Cardiac muscle cell (in vitro differentiated cells and primary cell): ENCODE measurements at places on chromosomes 1 and 21. TPM values are rescaled to one million over a fixed set of nuclear protein-coding genes. Genes with fewer than 3 reads are reported as not detected.

DNA sequence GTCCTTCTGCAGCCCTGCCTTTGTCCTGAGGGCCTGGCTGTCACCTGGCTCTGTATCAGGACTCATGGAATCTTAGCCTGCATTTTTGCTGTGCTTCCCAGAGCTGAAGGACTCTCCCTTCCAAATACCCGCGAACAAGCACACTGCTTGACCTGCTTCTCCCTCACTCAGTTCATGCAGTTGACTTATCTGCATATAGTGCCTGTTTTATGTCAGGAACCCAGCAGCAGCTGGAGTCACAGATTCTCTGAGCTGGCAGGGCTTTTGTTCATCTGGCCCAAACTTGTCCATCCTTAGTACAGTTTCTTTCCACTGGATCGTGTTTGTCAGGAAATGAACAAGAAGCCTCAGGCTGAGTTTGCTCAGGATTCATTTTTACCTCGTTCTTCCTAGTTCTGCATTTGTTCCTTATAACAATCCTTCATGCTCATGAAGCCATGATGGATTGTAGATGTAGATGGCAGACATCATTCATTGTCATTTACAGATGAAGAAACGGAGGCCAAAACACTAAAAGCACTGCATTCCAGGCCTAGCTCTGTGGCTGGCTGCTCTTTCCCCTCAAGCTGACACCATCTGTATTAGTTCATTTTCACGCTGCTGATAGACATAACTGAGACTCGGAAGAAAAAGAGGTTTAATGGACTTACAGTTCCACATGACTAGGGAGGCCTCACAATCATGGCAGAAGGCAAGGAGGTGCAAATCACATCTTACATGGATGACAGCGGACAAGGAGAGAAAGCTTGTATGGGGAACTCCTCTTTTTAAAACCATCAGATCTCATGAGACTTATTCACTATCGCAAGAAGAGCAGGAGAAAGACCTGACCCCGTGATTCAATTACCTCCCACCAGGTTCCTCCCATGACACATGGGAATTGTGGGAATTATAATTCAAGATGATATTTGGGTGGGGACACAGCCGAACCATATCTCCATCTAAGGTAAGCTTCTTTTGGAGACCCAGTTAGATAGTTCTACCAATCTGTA is 150.9 kb downstream of the HIVEP3 start:
- H3K27me3 ChIP-seq: no peaks in the 10 kb centered on the region
- H3K4me1 ChIP-seq: peaks cover 7% of the 10 kb centered on the region
- H3K4me3 ChIP-seq: no peak overlapping the region

GRCh38 chr1:12099610-12100009 is 36.5 kb downstream of the TNFRSF8 start:
- H3K4me1 ChIP-seq: no peaks in the 10 kb centered on the region
- no peak overlapping the region for H3K27ac ChIP-seq
- H3K36me3 ChIP-seq: no peaks in the 10 kb centered on the region
- H3K4me3 ChIP-seq: no peak overlapping the region
- H3K27me3 ChIP-seq: no peaks in the 10 kb centered on the region

The C1orf226 gene
- 7.3 and 10.0 TPM in 2 replicates for total RNA-seq

- no peak overlapping the region for H3K4me3 ChIP-seq
- no peaks in the 10 kb centered on the region for H3K36me3 ChIP-seq
- H3K4me1 ChIP-seq: peaks cover 7% of the 10 kb centered on the region
Measured at GRCh38 chr21:18164933-18165332, 79.7 kb upstream of the CHODL start.

DNA sequence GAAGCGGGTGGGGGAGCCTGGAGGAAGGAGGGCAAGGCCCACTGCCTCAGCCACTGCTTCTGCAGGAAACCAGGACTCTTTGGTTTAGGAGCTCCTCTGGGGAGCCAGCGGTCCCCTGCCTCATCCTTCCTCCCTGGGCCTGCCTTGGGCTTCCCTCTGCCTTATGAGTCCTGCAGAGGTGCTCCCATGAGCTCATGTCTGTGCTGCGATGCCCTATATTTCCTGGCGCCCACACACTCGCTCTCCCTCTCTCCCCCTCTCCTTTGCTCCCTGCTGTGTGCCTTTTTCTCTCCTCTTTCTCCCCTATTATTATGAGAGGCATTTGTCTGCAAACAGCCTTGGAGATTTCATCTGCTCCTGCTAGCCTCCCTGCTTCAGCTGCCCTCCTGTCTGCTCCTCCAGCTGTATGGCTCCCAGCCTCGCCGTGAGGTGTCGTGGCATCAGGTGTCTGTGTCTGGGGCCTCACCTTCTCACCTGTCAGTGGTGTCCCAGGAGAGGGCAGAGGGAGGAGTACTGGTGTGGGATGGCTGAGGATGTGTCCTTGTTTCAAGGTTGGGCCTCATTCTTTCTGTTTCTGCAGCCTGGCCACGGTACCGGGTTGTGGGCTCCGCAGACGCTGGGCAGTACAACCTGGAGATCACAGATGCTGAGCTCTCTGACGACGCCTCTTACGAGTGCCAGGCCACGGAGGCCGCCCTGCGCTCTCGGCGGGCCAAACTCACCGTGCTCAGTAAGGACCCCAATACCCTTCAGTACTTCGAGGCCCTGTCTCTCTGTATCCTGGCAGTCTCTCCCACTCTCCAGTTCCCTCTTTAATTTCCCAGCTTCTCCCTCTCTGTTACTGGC is 84.2 kb downstream of the KIRREL1 start:
- peaks cover 6% of the 10 kb centered on the region for H3K4me1 ChIP-seq
- H3K36me3 ChIP-seq: no peaks in the 10 kb centered on the region
- H3K27me3 ChIP-seq: no peaks in the 10 kb centered on the region
- no peak overlapping the region for H3K27ac ChIP-seq
- H3K4me3 ChIP-seq: no peak overlapping the region
